Activated CD8-positive, alpha-beta memory T cell treated with anti-CD3 and anti-CD28 coated beads for 4 hours (primary cell): ENCODE measurements at places on chromosomes 13 and 19.

GRCh38 chr13:98781905-98782304 is 29.4 kb upstream of the SLC15A1 start:
- DNase-seq: no peak

- DNase-seq: no peak
These were observed 16.8 kb downstream of the CLEC11A start for GRCh38 chr19:50739914-50740426.

DNA sequence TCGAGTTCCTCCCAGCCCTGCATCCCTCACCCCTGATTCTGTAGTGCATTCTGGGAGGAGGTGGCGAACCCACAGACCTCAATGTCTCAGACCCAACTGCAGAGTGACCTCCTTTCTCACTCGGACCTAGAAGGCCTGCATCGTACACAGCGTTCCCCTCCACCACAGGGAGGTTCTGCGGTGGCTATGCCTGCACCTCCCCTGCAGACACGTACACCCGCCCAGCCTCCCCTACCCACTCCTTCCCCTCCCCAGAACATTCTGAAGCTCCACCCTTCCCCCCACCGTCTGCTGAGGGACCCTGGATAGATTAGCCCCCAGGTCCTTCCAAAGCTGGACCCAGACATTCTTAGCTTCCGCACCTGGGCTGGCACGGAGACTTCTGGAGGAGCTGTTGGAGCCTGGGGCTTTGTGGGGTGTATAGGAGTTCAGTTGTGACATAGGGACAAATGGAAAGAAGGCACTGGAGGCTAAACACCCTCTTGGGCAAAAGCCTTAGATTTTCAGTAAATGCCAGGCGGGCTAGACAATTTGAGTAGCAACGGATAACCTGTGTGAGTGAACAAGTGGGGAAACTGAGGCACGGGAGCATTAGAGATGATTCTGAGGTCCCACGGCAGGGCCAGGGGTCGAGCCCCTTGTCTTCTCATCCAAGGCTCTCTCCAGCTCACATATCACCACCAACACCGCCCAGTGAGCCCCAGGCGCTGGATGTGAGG is 420 bp upstream of the FSD1 start:
- no peak for DNase-seq

DNA sequence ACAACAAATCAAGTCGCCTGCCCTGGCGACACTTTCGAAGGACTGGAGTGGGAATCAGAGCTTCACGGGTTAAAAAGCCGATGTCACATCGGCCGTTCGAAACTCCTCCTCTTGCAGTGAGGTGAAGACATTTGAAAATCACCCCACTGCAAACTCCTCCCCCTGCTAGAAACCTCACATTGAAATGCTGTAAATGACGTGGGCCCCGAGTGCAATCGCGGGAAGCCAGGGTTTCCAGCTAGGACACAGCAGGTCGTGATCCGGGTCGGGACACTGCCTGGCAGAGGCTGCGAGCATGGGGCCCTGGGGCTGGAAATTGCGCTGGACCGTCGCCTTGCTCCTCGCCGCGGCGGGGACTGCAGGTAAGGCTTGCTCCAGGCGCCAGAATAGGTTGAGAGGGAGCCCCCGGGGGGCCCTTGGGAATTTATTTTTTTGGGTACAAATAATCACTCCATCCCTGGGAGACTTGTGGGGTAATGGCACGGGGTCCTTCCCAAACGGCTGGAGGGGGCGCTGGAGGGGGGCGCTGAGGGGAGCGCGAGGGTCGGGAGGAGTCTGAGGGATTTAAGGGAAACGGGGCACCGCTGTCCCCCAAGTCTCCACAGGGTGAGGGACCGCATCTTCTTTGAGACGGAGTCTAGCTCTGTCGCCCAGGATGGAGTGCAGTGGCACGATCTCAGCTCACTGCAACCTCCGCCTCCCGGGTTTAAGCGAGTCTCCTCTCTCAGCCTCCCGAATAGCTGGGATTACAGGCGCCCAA is at the start of gene LDLR:
Gene LDLR (plus strand): TSS at position 210 of the 760 bp plus-strand sequence. CDS start 86 bp downstream, at position 296.
- peak; percentile 53 for DNase-seq

DNA sequence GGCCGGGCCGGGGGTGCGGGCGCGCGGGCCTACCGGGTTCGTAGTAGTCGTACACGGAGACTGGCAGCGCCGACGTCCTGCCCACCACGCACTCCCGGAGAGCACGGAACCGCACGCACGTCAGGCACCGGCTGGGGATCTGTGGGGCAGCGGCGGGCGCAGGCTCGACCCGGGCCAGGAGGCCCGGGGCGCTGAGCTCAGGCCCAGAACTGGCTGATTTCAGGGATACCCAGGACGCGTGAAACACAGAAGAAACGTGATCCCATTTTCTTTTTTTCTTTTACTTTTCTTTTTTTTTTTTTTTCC is 9.0 kb downstream of the F2RL3 start:
- no peak for DNase-seq

GRCh38 chr13:24625331-24625731 is 54.9 kb upstream of the ATP12A start:
- DNase-seq: no peak

- no peak for DNase-seq
These were observed 7.5 kb upstream of the CEBPA start for GRCh38 chr19:33309826-33310225.

DNA sequence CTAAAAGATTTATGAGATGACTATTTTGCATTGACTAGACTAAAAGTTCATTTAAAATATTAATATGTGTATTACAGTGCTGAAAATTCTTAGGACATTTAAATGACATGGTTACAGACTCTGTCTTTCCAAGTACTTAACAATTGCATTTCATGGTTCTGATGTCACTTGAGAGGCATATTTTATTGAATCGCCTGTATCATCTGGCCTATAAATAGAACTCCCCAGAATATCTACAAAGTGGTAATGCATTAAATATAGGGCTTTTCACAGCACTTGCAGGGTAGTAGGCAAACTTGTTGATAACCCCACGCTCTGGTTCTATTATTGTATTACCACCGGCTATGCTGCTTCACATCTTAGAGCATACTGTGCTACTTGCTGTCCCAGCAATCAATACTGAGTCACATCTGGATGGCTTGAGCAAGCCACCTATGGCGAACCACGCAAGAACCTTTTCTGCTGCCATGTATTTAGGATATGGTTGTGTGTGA is 400.6 kb downstream of the HS6ST3 start:
- no peak for DNase-seq

GRCh38 chr13:91242652-91243051 is 104.8 kb upstream of the MIR17HG start:
- DNase-seq: no peak

DNA sequence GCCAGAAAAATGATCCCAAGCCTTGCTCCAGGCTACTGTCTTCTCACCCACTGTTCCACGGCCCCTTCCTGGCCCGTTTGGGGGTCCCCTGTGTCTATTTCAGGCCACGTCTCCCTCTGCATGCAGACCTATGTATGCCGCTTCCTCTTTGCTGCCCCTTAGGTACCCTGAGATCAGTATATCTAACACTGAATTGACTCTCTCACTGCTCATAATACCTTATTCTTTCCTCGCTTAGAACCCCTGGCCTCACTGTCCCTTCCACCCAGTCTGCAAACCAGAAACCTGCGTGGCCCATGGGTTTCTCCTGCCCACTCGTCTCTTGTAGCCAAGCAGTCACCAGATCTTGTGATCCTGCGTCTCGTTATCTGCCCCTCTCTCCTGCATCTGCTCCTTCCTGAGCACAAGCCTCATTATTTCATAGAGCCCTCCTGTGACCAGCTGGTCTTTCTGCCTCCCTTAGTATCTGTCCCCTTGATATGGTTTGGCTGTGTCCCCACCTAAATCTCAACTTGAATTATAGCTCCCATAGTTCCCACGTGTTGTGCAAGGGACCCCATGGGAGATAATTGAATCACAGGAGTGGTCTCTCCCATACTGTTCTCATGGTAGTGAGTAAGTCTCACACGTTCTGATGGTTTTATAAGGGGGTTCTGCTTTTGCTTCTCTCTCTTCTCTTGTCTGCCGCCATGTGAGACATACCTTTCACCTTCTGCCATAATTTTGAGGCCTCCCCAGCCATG is 109.0 kb upstream of the RNF113B start:
- DNase-seq: no peak

GRCh38 chr19:2096034-2096479 is at the start of gene MOB3A:
Gene MOB3A, minus strand, starts transcription at chr19:2096326. Its CDS starts 17,766 bp downstream, at chr19:2078560.
- DNase-seq: peak; percentile 65

GRCh38 chr19:18230941-18231734 is 4.9 kb upstream of the PDE4C start:
- DNase-seq: no peak

DNA sequence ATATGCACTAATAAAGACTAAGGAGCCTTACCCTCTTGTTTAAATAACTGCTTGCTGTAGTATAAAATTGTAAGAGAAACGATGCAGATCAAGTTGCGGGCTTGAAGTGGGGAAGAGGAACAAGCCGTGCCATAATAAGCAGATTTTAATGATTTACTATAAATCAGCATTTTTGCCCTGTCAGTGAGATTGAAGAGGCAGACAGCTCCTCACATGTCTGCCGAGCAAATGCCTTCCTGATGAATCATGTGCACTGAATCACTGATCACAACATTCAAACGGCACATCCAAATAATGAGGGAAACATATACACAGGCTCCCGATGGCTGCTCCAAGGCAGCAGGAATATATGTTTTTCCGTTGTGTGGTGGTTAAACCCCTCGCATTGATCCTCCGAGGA is 282.9 kb downstream of the TSHZ3 start:
- DNase-seq: no peak

- no peak for DNase-seq
These were observed 429.8 kb downstream of the FOXO1 start for GRCh38 chr13:40236566-40237168.

- no peak for DNase-seq
These were observed 20.7 kb upstream of the NANOS2 start for GRCh38 chr19:45935267-45935666.

DNA sequence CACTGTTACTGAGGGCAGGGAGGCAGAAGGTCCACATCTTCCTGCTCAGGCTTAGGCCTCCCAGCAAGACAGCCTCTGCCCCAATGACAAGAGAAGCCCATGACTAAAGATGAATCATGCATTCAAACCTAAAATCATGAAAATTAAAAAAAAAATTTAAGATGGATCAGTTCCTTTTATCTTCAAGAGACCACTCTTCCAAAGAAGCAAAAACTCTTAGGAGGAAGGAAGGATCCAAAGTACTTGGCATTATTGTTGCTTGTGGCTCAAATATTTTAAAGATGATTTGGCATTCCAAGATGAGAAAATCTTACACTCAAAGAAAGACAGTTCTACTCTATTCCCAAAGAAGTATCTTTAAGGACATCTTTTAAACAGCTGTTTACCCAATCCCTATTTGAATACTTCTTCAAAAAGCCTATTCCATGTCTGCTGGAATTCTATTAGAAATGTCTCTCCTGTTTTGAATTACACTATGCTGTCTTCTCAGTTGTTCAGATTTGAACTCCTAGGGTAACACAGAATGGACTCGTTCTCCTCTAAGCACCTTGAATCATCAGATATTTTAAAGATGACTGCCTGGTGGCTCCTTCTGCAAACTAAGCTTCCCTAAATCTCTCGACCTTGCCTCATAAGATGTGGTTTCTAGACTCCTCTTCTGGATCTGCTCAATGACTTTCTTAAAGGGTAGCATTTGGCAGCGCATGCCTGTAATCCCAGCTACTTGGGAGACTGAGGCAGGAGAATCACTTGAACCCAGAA is 7.0 kb downstream of the SERP2 start:
- no peak for DNase-seq

GRCh38 chr19:30762651-30763050 is 390.5 kb downstream of the ZNF536 start:
- no peak for DNase-seq

DNA sequence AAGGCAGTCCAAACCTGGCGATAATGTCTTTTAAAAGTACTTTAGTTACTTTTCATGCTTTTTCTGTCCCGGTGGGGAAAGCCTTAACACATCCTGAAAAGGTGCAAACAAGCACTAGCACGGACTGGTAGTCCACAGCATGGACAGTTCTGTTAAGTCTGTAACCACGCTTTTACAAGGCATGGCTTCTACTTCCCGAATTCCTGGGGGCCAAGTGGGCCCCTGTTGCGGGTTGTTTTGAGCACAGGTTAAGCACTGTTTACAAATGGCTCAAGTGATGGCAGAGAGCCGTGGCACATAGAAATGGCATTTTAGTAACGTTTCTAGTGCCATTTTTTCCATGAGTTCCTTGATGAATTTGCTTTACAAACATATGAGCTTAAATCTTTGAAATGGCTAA is 37.6 kb downstream of the ZNF493 start:
- DNase-seq: no peak

GRCh38 chr13:101390461-101390860 is 25.8 kb downstream of the NALCN start:
- no peak for DNase-seq

GRCh38 chr19:44613295-44614178 is at the start of gene IGSF23:
Gene IGSF23, plus strand, starts transcription at chr19:44613563. Its CDS starts 83 bp downstream, at chr19:44613646.
- no peak for DNase-seq

GRCh38 chr13:50950849-50951248 is 41.3 kb downstream of the RNASEH2B start:
- DNase-seq: no peak

GRCh38 chr13:94556041-94556440 is 39.9 kb downstream of the TGDS start:
- DNase-seq: no peak

- no peak for DNase-seq
These were observed 24.4 kb downstream of the SLC25A15 start for GRCh38 chr13:40813667-40814454.

GRCh38 chr13:97478247-97478646 is 44.3 kb downstream of the RAP2A start:
- DNase-seq: no peak

DNA sequence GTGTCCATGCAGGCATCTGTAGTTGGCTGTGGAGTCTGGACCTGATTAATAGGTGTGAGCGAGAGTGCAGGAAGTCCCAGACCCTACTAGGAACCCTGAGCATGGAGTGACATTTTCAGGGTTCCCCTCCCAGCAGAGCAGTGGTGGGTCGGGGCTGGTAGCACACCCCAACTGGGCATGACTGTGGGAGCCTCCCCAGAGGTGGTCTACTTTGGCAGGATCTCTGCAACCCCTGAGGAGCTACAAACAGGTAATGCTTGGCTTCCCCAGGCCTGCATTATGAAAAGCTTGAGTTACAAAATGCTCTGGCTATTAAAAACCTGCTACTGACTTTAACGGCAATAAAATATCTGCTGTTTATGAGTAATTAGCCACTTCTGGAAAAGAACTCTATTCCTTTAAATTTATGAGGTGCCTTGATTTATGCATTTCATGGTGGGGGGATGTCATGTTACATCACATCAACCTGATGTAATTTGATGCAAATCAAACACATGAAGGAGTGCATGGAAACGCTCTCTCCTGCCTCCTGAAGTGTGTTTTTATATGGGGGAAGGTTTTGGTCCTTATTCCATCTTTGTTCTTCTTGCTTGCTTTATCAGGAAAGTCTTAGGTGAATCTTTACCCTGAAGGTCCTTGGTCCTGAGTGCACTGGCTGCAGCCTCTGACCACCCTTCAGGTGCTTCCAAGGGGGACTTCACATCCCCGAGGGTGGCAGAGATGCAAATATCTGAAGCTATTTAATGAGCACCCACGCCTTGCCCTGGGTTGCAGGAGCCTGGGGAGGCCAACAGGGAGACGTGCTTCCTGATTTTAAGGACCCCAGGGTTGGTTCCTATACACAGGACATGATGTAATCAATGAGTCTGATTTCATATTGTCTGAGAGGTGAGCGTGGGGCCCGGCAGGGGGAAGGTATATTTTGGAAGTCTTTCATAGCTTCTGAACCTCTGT is 54.0 kb downstream of the ZNF536 start:
- no peak for DNase-seq
